HL-60 (cell line): ENCODE measurements at places on chromosomes 1 and 21.

DNA sequence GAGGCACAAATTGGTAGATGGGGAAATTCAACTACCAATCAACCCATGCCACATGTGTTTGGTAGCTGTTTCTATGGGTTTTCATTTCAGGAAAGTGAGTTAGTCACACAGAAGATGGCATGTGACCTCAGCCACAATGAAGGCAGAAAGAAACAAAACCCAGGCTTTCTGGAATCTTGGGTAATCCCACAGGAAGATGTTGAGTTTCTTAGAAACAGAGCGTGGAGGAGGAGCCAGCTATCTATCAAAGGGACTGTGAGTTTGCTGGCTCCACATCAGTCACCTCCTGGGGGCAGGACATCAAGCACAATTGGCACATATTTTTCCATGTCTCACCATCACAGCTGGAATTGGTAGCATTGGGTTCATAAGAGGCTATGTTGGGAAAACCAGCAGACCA is 188.9 kb upstream of the PLXNA2 start:
- DNase-seq = no peak

GRCh38 chr1:167476061-167476460 is 42.3 kb downstream of the CD247 start:
- no peak for DNase-seq

GRCh38 chr1:17236779-17237560 is 11.9 kb upstream of the PADI3 start:
- DNase-seq = peak; percentile 73

DNA sequence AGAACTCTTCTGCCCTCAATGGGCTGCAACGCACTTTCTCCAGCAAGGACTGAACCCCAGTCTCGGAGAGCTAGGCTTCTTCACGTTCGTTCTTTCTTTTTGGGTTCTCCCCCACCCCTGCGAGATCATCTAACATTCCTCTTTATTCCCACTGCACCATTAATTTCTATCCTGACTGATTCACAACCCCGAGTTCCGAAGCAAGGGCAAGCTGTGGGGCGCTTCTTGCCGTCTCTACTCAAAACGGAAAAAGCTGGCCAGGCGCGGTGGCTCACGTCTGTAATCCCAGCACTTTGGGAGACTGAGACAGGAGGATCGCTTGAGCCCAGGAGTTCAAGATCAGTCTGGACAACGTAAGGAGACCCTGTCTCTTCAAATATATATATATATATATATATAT is 37.4 kb upstream of the BTG2 start:
- DNase-seq = no peak

DNA sequence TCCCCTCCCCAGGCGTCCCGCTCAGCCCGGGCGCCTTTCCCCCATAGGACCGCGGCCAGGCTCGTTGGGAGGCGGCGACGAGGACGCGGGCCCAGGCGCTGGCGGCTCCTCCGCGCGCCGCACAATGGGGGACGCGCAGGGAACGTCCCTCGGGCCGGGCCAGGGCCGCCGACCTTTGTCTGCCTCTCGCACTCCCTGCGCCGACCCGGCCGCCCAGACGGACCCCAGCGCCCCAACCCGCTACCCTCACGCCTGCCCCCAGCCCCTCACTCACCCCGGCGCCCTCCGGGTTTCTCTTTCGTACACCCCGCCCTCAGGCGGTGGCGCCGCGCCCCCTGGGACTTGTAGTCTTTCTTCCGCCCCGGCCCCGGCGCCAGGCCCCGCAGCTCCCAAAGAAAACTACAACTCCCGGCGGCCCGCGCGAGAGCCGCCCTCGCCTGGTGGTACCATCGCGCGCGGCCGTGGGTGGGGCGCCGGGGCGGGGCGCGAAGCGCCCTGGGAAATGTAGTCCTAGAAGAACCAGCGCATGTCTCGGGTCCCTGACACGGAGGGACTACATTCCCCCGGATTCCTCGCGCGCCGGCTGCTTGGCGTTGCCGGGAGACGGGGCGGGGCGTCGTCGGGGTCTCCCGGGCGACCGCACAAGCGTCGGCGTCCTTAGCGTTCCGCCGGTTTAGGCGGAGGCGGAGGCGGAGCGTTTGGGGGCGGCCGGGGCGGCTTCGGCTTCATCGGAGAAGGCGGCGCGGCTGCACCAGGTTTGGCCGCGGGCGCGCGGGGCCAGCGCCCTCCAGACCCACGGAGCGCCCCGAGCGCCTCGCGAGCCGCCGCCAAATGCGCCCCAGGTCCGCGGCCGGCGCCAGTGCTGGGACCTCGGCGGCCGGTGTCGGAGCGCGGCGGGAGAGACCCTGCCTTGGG is at the start of gene C1orf159:
Gene C1orf159, minus strand, starts transcription at position 304 of the 915 bp plus-strand sequence. CDS start 24,546 bp downstream, outside the sequence.
- peak; percentile 90 for DNase-seq

DNA sequence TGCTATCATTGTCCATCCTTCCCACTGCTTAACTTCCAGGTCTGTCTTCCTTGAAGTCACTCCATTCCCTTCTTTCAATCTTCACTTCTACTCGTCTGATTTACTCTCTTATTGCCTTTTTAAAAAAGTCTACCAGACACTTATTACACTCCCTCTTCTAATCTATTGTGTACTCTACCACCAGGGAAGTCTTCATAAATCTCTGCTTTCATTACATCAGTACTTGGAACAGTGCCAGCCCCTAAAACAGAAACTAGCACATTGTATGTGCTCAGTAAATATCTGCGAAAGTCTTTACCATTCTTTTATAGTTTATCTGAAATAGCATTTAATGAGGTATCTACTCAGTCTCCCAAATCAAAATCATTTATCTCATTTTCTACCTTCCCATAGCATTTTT is 236.4 kb downstream of the USH2A start:
- no peak for DNase-seq

DNA sequence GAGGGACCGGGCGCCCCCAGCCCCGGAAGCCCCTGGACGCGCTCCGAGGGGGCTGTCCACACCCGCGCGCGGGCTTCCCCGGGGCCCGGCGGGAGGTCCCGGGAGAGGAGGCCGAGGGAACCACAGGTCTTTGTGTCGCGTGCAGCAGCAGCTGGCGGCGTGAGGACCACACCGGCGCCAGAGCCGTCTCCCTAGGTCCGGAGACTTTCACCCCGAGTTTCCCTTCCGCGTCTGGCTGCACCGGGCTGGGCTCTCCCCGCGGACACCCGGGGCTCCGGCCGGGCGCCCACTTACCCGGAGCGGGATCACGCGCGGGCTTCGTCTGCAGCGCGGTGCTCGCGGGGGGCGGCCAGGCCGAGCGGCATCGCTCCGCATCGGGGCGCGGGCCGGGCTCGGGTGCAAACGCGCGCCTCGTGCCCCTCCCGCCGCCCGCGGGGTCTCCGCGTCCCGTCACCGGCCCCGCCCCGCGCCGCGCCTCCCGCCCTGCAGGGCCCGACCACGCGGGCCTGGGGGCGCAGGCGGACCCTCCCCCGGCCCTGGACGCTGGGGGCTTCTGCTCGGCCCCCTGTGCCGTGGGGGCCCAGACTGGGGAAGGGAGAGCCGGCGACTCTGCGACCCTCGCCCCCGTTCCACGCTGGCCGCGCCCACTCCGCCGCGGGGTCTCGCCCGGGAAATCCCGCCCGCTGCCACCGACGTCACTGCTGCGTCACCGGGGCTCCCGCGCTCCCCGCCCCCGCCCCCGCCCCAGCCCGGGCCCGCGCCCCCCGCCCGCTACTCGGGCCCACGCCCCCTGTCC is at the start of gene GNG4:
Gene GNG4, minus strand, starts transcription at position 417 of the 796 bp plus-strand sequence. CDS start 65,946 bp downstream, outside the sequence.
- DNase-seq = peak; percentile 27

- DNase-seq = no peak
These were observed 13.8 kb downstream of the C1orf185 start for GRCh38 chr1:51115714-51116404.

GRCh38 chr1:213693864-213694263 is 293.9 kb upstream of the PROX1 start:
- DNase-seq = no peak

DNA sequence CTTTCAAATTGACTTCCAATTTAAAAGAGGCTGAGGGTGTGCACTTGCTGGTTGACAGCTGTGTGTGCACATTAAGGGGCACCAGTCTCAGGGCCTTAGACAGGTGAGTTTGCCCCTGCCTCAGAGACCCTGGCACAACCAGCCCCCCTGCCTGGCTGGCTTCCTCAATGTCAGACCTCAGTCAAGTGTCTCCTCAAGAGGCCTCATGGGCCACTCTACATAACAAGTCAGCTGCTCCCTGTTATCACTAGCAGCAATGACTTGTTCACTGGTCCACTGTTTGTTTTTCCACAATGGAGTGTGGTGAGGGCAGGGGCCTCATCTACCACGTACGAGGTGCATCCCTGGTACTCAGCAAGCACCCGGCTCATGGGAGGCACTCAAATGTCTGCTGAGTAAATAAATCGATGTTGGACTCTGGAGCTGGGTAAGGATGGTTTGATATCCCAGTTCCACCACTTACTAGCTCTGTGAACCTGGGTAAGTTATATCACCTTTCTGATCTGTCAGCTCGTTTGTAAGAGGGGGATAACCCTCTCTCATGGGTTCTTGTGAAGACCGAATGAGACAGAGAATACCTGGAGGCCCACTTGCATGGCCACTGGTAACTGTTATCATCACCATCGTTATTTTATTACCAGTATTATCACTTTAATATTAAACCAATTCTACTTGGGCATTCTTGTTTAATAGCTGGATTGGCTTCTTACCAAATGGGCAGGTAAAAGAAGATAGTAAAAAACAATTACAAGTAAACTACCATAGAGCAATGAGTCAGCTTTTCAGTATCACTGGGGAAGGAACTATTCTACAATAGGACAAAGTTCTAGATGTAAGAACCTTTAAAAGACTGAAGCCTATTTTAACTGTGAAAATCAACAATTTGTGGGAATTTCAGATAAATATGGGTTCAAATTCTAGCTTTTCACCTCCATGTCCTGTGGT is 64.6 kb downstream of the SLC66A1 start:
- no peak for DNase-seq

DNA sequence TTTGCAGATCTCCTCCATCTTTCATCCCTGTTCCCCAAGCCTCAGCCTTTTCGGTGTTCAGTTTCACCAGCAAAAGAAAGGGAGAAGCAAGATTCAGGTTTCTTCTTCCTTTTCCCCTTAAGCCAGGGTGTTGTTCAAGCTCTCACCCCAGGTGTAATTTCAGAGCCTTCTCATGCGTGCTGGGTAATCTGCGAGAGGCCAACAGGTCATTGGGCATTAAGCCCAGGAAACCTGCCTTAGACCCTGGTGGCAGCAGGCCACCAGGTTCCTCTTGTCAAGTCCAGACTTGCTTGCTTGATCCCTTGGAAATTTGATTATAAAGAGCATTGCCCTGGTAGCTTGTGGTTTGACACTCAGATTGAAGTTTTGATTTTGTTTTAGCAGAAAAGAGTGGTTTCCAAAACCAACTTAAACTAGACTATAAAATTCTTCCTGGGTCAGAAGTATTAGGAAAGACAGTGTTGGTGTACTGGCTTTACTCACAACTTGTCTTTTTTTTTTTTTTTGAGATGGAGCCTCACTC is 6.9 kb downstream of the AKR1A1 start:
- no peak for DNase-seq

DNA sequence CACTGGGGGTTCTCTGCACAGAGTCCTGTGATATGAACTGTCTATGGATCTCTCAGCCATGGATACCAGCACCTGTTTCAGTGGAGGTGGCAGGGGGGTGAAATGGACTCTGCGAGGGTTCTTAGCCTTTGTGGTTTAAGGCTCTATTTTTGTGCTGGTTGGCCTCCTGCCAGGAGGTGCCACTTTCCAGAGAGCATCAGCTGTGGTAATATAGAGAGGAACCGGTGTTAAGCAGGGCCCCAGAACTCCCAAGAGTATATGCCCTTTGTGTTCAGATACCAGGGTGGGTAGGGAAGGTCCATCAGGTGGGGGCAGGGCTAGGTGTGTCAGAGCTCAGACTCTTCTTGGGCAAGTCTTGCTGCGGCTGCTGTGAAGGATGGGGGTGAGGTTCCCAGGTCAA is 330.0 kb upstream of the PLD5 start:
- DNase-seq = no peak

GRCh38 chr21:37181059-37181458 is 86.1 kb downstream of the VPS26C start:
- no peak for DNase-seq

GRCh38 chr1:229040630-229041358 is 230.1 kb upstream of the RAB4A start:
- DNase-seq = no peak

- no peak for DNase-seq
These were observed 135.8 kb downstream of the MAP3K21 start for GRCh38 chr1:233463333-233463732.

DNA sequence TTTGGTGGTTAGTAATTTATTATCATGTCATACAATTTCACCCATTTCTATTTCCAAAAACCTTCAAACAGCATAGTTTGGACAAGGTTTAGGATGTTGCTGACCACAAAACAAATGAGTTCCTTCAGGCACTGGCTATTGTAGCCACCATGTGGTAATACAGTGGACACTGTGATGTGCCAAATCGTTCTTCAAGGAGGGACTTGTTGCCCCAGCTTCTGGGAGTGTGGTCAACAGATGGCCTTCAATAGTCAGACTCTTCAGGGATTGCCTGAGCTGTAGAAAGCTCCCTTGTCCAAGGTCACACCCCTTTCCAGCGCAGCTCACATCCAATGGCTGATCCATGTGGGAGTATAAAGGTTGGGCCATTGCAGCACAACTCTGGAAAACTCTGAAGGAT is 2.6 kb downstream of the PDE4B start:
- DNase-seq = no peak
